ENCODE measurements at places on chromosomes 6 and 20.

GRCh38 chr6:101597693-101598092 lies 204.2 kb downstream of the GRIK2 start:
- DNase-seq: no peak

DNA sequence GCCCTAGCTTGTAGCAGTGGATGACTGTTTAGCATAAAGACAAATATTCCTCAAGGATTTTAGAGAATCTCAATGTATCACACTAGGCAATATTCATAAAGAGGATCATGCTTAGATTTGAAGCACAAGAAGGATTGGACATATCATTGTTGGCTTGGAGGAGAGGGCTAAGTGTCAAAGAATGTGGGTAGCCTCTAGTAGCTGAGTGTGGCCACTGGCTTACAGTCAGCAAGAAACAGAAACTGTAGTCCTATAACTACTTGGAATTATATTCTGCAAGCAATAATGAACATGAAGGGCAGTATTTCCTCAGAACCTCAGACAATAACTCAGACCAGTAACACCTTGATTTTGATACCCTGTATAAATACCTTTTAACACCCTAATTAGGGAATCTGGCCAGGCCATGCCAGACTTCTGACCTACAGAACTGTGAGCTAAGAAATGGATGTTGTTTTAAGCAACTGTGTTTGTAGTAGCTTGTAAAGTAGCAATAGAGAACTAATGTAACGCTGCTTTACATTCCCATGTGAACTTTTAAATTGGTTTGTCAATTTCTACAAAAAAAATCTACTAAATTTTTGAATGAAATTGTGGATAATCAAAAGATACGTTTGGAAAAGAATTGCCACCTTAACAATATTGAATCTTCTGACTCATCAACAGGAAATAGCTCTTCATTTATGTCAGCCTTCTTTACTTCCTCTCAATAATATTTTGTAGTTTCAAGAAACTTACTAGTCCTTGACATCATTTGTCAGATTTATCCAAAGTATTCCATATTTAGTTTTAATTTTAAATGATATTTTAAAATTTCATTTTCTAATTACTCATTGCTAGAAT lies 65.2 kb upstream of the RSPO3 start:
- DNase-seq: no peak

- DNase-seq: no peak
Observed at GRCh38 chr20:6577451-6577850, 190.0 kb upstream of the BMP2 start.

DNA sequence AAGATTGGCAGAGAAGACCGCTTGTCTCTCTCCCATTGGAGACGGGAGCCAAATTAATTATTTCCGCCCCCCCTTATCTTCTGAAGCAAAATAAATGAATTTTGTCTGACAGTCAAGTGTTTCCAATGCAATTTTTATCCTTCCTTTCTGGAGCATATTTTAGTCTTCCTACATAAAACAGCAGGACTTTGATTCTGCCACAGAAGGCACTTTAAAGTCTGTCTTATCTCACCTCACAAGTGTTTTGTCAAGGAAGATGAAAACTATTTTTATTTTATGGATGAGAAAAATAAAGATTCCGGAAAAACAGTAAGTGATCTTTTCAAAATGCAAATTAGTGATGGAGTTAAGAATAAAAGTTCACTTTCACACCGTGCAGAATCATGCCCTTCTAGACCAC lies 140.4 kb downstream of the OPRM1 start:
- DNase-seq: no peak

DNA sequence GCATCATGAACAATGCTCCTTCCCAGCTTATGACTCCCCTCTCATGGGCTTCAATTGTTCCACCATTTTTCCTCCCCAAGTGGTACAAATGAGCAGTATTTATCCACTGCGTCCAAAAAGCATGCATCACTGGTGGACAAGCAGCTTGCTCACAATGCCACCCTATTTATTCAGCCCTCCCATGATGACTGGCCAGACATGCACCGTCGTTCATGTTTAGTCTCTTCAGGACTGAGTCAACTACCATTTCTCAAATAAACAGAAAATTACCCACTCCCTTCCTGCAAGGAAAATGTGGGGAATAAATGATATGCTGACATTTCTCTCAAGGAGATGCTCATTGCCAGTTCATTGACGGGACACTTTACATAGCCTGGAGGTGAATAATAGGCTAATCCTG lies 300.4 kb downstream of the C6orf118 start:
- no peak for DNase-seq

Data from T47D (cell line).